CD4-positive, CD25-positive, alpha-beta regulatory T cell (primary cell): ENCODE measurements at places on chromosomes 4 and X. TPM values are rescaled to one million over a fixed set of nuclear protein-coding genes. Genes with fewer than 3 reads are reported as not detected.

- no peaks in the 10 kb centered on the region for H3K4me1 ChIP-seq
- H3K27ac ChIP-seq = no peak overlapping the region
- no peak overlapping the region for H3K4me3 ChIP-seq
- H3K27me3 ChIP-seq = no peaks in the 10 kb centered on the region
- no peaks in the 10 kb centered on the region for H3K36me3 ChIP-seq
- no peak for DNase-seq
Observed at GRCh38 chr4:44070843-44071242, 377.8 kb downstream of the KCTD8 start.

- no peaks in the 10 kb centered on the region for H3K27me3 ChIP-seq
- no peaks in the 10 kb centered on the region for H3K36me3 ChIP-seq
- no peak overlapping the region for H3K27ac ChIP-seq
- no peak for DNase-seq
- no peak overlapping the region for H3K4me3 ChIP-seq
Observed at GRCh38 chr4:185801471-185801870, 10.5 kb downstream of the SORBS2 start.

Gene RWDD4
- total RNA-seq = 9.9 TPM

Gene ADGRG2
- not detected for total RNA-seq

Gene ARHGEF38
- not detected for total RNA-seq
